ENCODE measurements at places on chromosomes 7 and 10.

GRCh38 chr10:12025591-12025990 is 17.0 kb downstream of the UPF2 start:
- DNase-seq, result no peak

- DNase-seq, result no peak
These were observed 46.9 kb upstream of the WIPI2 start for GRCh38 chr7:5143106-5143505.

GRCh38 chr7:80054356-80054755 is 80.3 kb upstream of the GNAI1 start:
- DNase-seq, result no peak

- DNase-seq, result no peak
These were observed 101.0 kb downstream of the CELF2 start for GRCh38 chr10:11118686-11119085.

DNA sequence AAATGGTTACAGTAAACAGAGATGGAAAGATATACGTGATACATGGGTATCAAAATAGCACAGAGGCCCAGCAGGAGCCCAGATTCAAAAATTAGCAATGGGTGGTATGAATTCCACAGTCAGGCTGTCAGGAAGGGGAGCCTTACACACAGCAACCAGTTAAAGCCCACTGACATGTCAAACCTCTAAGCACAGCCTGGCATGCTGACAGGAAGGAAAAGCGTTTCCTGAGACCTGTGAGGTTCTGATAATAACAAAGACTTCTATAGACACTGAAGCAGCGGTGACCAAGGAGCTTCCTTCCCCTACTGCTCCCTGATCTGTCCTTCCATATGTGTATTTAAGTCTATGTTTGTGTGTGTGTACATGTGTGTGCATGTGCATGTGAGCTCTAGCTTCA is 89.9 kb downstream of the PHYHIPL start:
- DNase-seq, result no peak

DNA sequence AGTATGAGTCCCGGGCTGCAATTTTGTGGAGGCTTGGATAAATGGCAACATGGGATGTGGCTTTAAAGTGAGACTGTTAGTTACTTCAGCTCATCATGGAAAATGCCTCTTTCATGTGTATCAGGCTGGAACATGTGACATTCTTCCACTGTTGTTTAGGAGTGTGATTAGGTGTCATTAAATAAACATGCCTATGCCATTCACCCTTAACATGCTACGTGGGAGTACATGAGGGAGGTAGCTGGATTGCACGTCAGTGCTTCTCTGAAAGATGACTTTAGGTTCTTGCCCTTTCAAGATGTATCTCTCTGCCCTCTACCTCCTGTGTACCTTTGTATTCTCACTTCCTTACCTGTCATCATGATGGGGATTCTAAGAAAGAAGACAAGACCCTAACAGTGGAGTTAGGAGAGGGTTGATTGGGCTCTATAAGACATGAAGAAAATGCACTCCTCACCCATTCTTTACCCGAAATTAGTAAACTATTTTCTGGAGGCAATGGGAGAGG is 8.9 kb downstream of the AKR1E2 start:
- no peak for DNase-seq

DNA sequence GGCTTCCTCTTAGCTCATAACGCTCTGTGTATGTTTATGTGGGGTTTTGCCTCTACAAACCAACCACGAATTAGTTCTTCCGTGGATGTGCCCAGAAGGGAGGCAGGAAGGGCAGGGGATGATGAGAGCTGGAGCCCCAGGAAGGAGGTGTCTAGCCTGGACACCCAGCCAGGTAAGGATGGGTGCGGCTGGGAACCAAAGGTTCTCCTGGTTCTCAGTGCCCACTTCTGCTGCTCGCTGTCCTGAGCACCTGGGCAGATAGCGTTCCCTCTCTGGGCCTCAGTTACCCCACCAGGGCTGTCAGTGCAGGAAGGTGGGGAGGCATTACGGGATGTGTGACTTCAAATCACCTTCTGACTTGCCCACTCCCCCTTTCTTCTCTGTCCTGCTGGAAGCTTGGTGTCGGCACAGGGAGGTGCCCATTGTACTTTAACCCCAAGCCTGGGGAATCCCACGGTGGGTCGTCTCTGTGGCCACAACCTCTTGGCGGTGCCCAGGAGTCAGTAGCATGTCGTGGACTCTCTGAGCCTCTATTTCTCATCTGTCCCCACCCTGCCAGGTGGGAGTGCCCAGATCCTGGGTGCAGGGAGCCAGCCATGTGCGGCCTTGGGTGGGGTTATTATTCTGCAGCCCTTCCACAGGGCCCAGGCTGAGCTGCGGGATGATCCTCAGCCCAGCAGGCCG is 18.7 kb upstream of the PCBD1 start:
- DNase-seq, result peak; percentile 29

GRCh38 chr10:102727037-102727818 is 12.8 kb downstream of the SFXN2 start:
- no peak for DNase-seq

- no peak for DNase-seq
These were observed 107.3 kb downstream of the PDGFA start for GRCh38 chr7:412313-412710.

DNA sequence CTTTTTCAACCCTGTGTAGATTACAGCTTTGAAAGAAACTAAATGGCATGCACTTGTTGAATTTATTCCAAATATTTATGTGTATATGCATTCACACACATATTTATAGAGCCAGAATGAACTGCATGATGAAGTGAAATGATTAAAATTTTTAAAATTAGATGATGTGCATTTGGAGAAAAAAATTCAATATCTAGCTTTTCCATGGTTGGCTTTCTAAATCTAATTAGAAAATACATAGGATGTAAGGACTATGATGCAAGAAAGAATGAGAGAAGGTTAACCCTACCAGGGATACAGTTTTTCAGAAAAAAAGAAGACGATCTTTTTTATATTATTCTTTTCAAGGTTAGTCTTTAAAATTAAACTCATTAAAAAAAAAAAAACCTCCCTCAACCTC is 204.5 kb downstream of the TRIL start:
- DNase-seq, result no peak

- DNase-seq, result no peak
These were observed 96.4 kb downstream of the OSBPL3 start for GRCh38 chr7:24883622-24884013.

DNA sequence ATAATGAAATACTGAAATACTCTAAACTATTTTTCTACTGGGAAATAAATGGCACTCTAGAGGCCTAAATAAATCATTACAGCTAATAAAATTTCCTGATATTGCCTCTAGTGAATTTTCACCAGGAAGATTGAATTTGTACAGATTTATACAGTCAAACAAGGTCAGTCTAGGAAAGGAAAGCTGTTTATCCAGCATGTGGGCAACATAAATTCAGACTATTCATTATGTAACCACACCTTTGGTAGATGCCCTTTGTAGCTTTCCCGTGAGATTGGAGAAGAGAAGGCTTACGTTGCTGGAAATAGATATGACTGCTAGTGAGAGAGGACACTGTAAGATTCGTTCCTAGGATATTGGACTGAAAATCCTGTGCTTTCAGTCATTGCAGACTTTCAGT is 35.2 kb upstream of the PNLIP start:
- no peak for DNase-seq

DNA sequence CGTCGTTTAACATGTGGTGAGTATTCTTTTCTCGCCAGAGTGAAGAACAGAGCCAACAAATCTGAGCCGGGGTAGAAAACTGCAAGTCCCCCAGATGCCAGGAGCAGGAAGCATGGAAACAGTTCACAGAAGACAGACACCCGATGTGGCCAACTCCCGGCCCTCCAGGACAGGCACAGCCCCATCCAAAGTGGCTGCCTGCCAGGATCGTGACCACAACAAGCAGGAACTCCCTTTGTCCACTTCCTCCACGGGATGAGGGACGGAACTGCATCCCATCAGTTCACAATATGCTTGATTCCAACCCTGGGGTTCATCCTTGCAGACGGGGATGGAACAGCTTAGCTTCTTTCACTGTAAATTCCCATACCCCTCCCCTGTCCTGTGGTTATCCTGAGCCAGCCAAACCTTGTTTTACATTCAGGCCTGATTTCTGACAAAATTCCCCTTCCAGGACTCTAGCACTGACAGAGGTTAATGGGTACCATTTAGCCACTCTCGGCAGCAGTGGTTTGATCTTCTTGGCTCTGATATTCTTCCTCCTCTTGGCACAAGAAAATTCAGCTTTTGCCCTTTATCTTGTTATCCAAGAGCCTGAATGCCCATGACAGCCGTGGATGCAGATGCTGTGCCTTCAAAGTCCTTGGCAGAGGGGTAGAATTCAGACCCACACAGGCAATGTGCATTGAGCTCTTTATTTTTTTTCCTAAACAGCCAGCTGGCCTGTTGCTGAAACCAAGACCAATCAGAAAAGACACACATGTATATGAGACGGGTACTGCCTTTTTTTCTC is 105.5 kb upstream of the FAM204A start:
- DNase-seq, result peak; percentile 82

GRCh38 chr10:46232084-46232483 is 54.7 kb upstream of the ANTXRL start:
- no peak for DNase-seq

DNA sequence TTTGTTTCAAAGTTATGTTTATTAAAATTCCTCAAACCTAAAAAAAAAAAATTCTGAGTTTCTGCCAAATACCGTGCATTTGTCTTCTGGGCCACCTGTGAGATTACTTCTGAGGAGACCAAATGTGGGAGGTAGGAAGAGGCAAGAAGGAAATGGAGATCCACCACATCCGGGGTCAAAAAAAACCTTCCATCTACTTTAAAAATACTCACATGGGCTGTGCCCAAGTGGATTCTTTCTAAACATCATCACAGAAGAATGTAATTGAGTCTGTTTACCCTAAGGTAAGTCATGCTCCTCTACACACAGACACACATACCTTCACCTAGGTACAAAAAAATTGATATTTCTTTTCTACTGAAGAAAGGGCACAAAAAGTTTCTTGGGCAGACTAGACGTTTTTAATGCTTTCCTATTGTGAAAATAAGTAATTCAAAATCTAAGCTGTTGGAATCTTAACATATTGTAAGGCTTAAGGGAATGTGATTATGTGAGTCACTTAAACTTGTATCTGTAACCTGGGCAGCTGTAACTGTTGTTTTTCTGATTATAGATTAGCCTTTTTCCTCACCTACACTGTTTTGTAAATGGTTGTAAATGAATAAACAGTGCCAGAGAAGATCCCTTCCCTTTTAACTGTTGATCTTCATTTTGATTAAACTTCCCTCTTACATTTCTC is 19.1 kb upstream of the SPOCK2 start:
- no peak for DNase-seq

DNA sequence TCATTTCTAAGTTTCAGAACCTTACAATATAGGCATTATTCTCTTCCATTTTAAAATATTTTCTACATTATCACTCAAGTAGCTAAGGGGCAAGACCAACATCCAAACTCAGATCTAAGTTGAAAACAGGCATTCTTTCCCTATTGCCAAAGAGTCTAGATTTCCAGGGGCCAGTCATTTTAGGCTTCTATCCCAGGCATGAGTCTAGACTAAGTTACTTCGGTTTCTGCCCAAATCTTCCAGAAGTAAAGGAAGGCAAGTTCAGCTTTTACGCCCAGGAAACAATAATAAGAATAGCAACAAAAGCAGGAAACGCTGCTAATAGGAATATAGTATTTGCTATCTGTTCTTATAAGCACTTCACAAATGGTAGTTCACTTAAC is 189.9 kb downstream of the DGKI start:
- no peak for DNase-seq

DNA sequence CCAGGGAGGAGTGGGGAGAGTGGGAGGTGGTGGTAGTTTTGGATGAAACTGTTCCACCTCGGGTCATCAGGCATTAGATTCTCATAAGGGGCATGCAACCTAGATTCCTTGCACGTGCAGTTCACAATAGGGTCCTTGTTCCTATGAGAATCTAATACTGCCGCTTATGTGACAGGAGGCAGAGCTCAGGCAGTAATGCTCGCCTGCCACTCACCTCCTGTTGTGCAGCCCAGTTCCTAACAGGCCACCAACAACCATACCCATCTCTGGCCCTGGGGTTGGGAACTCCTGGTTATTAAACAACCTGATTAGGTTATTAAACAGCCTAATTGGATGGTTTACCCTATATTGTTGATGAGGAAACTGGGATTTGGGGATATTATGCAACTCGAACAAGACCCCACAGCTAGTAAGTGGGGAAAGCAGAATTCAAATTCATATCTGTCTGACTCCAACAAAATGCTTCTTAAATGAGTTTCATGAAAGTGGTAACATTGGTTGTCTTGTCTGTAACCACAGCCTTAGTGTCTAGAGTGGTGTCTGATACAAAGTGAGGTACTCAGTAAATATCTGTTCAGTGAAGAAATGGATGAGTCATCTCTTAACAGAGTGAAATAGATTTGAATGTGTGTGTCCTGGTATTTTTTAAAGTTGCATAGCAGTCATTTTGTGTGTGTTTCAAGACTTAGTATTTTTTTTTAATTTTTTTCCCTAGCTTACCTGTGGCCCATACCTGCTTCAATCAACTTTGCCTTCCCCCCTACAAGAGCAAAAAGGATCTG is 101.6 kb downstream of the HECTD2 start:
- DNase-seq, result no peak

- DNase-seq, result no peak
These were observed 202.2 kb upstream of the KIAA1217 start for GRCh38 chr10:24006741-24007140.

- no peak for DNase-seq
These were observed 123.9 kb upstream of the CDK13 start for GRCh38 chr7:39826166-39826565.

DNA sequence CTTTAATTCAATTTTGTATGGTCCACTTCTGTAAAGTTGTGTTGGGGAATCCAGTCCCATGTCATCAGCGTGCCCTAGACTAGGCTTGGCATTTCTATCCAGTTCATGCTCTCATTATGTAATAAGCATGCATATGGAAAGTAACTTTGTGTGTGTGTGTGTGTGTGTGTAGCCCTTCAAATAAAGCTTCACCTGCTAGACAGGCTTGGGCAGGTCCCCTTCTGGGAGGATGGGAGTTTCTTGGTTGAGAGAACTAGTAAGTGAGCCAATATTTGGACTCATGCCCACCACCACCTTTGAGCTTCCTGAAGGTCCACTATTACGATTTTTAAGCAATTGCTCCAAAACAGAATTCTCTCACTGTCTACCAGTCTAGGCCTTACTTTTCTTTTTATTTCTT is 6.9 kb downstream of the BZW2 start:
- no peak for DNase-seq

DNA sequence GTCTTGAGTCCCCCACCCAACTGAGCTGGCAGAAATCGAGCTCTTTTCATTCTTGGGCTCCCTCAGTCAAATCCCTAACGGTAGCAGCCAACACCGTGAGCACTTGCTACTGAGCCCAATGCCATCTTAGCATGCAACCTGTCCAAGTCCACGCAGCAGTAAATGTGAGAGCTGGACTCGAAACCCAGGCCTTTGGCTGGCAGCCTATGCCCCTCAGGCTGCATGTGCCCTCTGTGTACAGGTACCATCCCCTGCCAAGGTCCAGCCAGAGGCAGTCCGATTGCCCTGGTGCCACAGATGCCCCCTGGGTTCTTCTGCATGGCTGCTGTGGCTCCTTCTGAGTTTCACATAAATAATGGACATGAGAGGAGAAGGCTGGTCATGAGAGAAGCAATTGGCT is 1.2 kb upstream of the TMEM273 start:
- DNase-seq, result no peak

- DNase-seq, result no peak
These were observed 674.4 kb downstream of the TYW1 start for GRCh38 chr7:67671006-67671548.

GRCh38 chr7:30479202-30480120 is 877 bp upstream of the NOD1 start:
- DNase-seq, result no peak

- no peak for DNase-seq
These were observed 26.5 kb downstream of the GRB10 start for GRCh38 chr7:50756180-50756579.

All from psoas muscle (tissue), 8 donors.